ENCODE measurements at places on chromosomes 2 and 18.

- no peak for DNase-seq
Observed at GRCh38 chr18:12410081-12410481, 2.4 kb downstream of the PRELID3A start.

DNA sequence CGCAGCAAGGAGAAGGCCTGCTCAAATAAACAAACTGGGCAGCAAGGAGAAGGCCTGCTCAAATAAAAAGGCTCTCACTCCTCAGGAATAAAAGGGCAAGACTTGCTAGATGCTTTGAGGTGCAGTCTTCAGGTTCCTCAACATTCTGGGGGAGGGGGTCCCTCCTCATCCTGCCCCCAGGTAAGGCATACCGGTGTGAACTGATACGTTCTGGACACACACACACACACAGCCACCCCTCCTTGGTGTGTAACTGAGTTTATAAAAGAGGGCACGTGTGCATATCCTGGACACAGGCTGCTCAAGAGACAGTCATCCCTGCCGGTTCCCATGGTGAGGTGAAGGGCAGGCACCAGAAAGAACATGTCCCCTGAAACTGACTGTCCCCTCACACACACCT lies 4.5 kb downstream of the TEX261 start:
- DNase-seq, result no peak

DNA sequence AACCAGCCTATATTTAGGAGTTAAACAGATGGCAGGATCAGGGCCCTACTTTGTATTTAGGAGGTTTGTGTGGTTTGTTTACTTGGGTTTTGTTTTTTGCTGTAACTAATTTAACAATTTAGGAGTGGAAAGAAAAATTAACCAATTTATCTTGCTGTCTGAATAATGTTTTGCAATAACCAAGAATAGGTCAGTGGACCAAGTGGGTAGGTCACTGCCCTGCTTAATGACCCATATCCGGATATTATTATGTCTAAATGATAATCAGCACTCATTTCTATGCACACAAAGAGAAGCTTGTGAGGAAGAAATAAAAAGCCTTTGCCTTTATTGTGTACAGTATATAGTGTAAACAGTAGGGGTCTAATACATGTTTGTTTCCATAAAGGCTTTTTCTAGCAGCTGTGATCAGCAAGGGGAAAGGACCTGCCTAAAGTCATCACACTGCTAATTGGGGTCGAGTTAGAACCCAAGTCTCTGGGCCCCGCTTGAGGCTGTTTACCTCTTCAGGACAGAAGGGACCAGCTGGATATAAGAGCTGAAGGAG lies 76.6 kb downstream of the TGOLN2 start:
- no peak for DNase-seq

DNA sequence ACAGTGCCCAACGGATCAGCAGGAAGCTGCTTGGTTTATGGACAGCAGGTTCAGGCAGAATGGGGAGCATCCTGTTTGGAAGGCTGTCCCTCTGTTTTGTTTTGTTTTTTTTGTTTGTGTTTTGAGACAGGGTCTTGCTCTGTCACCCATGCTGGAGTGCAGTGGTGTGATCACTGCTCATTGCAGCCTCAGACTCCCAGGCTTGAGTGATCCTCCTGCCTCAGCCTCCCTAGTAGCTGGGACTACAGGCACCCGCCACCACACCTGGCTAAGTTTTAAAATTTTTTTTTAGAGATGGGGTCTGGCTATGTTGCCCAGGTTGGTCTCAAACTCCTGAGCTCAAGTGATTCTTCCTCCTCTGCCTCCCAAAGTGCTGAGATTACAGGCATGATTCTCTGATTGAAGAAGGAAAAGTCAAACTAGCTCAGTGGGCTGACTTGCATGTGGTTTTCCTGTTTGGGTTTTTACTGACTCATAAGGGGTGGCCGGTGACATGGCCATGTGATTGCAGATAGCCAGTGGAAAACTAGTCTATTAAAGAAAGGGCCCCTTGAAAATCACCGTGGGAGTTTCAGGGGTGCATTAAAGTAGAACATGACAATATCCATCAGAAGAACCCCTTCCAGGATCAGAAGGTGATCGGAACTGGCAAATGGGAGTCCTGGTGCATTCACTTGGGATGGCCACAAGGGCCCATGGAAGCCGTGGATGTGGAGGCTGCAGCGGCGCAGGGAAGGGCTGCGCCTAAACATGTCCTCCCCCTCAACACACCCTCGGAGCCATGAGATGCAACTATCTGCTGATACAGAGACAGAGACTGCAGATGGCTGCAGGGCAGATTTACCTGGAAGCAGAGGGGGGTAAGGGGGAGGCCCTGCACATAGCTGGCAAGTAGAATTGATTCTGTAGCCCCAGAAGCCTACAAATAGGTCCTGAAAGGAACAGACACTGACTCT lies 26.5 kb downstream of the AQP12B start:
- DNase-seq, result no peak

DNA sequence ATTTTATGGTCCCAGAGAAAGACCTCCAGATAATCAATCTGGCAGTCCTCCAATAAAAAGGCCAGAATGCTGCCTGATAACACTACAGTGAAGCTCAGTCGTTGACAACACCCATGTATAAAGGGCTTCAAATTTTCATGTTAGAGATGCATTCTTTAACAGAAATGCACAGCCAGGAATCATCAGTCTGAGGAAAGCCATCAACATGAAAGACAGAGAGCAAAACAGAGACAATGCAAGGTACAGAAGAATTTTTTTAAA lies 13.8 kb downstream of the BABAM2 start:
- DNase-seq, result no peak

DNA sequence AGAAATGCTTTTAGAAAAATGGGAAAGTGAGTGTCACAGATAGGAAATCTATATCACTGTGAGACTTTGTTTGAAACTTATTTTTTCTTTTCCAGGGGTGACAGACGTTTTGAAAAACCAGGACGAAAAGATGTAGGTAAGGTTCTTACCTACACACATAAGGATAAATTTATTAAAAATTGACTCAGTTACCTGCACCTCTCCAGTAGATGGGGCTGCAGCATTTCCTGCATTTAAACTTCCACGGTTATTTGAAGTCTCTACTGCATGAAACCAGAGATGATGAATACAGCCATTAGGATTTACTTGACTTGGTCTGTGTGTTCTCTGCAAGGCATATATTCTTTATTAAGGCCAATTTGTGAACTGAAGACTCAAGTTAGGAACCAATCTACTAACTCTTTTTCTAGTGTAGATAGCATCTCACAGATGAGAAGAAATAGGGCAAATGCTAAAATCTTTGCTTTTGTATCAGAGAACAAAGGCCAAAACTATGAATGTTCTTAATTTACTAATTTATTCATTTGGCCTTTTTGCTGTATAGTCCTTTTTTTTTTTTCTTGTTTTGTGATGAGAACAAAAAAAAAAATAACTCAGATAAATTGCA lies 15.0 kb downstream of the KCNJ13 start:
- DNase-seq, result no peak

DNA sequence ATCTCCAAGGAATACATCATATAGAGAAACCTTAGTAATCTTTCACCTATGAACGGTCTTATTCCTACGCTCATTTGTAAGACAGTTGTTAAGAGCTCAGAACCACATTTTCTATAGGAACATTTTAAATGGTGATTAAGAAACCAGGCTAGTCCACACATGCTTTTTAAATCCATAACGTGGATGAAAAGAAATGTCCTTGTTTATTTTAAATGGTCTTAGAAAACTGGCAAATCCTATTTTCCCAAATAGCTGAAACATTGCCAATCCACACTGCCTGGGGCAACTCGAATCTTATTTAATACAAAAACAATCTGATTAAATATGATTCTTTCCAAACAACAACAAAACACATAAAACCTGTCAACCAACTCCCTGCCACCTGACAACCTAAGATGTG lies 23.7 kb downstream of the METTL8 start:
- no peak for DNase-seq

GRCh38 chr2:127128445-127128904 lies 21.5 kb upstream of the BIN1 start:
- DNase-seq, result no peak

GRCh38 chr18:2471523-2471922 lies 99.8 kb downstream of the METTL4 start:
- no peak for DNase-seq

GRCh38 chr2:29766191-29766590 lies 155.2 kb downstream of the ALK start:
- DNase-seq, result no peak
